Stimulated activated CD4-positive, alpha-beta T cell treated with anti-CD3 and anti-CD28 coated beads, Interleukin-1b, Interleukin-23, amount 100 ng/mL, for 1 hour (primary cell): ENCODE measurements at places on chromosomes 4 and X.

DNA sequence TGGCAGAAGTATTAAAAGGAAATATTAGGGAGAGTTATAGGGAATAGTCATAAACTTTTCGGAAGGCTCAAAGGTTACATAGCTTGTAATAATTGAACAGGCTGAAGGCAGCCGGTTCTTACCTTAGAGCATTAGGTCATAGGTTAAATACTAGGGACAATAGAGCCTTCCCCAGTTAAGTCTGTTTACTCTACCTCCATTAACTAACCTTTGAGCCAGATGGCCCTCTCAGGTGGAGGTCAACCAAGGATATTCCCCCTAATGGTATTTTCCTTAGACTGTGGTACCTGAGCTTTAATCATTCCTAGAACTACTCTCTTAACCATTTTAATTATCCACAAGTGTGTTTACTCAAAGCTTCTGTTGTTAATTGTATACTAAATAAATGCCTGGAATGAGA, 920.9 kb upstream of the PABPC4L start:
- no peak for DNase-seq

DNA sequence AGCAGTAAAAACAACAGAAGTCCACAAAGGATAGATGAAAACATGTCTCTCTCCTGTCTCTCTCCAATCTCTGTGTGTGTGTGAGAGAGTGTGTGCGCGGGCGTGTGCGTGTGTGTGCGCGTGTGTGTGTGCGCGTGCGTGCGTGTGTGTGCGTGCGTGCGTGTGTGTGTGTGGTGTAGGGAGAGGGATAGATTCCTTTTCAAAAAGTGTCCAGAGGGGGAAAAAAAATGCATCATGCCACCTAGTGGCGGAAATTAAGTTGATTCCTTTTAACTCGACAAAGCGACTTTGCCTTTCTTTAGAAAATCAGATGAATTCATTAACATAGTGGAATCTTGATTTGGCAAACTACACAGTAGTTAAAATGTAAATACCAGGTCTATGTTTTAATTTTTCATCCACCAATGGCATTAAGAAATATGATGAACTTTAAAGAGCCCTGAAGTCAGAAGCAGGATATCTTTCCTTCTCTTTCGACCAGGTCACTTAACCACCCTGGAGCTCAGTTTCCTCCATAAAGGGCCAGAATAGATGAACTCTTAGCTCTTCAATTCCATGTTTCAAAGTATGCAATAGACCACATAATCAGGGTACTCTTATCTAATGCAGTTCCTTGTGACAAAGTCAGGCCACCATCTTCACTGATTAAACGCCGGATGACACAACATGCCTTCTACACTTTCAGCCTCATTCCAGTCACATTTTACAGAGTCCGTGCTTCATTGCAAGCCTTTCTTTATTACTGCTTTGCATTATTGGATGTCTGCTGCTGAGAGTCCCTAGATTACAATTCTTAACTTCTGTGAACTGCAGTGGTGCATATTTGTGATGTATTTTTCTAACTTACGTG, 162.8 kb downstream of the FBXO8 start:
- DNase-seq, result no peak

DNA sequence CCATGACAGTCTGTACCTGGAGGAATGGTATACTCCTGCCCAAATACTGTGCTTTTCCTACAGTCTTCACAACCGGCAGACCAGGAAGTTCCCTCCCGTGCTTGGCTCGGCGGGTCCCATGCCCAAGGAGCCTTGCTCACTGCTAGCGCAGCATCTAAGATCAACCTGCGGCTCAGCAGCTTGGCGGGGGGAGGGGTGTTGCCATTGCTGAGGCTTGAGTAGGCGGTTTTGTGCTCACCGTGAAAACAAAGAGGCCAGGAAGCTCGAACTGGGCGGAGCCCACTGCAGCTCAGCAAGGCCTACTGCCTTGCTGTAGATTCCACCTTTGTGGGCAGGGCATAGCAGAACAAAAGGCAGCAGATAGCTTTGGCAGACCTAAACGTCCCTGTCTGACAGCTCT, 152.7 kb downstream of the TEX11 start:
- peak; percentile 22 for DNase-seq

DNA sequence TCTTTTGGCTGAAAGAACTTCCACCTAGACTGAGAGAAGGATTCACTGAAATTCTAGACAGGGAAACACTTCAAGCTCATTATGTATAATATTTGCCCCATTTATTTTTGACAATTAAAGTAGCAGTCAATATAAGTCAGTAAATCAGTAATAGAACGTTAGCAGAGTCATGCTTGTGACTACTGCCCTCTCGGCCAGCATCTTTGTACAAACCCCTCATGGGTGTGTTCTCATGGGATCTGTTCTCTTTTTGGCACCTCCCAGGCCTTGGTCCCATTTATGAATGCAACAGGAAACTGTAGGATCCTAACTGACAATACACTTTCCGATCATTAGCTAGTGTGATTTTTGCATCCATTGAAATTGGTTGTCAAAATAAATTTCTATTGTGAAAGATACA, 2.9 kb downstream of the MSL3 start:
- no peak for DNase-seq

DNA sequence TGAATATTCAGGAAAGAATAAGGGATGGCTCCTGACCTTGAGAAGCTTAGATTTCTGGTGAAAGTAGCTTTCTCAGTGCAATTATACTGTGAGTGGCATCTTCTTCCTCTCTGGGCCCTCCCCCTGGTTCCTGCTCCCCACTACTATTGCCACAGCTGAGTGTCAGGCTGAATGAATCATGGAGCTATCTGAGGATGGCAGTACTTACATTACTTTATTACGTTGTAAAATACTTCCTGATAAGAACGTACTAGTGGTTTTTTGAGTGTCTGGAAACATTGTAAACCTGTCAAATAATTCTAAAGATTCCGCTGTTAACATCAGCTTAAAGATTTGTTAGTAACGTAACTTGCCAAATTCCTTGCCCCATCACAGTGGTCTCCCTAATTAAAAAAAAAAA, 36.2 kb downstream of the ARHGAP10 start:
- DNase-seq, result no peak

DNA sequence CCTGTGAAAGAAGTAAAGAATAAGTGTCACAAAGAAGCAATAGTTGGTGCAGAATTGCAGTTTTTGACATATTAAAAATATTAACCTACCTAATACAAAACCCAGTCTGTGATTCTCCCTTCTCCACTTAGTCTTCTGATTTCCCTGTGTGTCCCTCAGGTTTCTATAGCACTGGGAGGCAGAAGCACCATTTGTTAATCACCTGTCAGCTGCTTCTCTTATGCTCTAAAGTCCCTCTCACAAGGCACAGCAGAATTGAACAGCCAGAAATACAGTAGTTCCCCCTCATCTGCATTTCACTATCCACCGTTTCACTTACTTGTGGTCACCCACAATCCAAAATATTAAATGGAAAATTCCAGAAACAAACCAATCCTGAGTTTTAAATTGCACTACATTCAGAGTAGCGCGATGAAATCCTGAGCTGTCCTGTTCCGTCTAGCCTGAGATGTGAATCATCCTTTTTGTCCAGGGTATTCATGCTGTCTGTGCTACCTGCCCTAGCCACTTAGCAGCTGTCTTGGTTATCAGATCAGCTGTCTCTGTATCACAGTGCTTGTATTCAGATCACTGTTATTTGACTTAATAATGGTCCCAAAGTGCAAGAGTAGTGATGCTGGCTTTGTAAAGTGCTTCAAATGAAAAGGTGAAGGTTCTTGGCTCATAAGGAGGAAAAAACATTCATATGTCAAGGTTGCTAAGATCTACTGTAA, 984.1 kb upstream of the GRID2 start:
- DNase-seq, result no peak

GRCh38 chr4:77154761-77155499, 2.1 kb upstream of the CCNG2 start:
- no peak for DNase-seq

DNA sequence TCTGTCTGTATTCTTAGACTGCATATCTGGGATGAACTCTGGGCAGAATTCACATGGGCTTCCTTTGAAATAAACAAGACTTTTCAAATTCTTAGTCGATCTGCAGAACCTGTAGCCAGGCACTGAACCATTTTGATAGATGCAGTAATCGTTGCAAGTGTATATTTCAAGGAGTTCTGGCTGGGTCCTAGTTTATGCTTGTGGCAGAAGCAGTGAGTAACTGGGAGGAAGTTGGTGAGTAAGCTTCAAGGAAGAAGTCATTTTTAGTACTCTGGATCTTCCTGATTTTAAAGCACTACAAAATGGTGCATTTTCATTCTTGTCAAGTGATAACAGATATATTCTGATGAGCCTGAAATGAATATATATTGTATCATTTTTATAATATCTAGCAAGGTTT, 9.5 kb downstream of the HPRT1 start:
- DNase-seq, result no peak

- DNase-seq, result no peak
These were observed 323.6 kb downstream of the BCOR start for GRCh38 chrX:39773923-39774773.

- DNase-seq, result no peak
These were observed 105.9 kb upstream of the DIAPH2 start for GRCh38 chrX:96578781-96579180.

- no peak for DNase-seq
These were observed 1452.6 kb downstream of the PCDH7 start for GRCh38 chr4:32172761-32173160.
